T-helper 9 cell (primary cell): ENCODE measurements at places on chromosomes 16 and 17.

DNA sequence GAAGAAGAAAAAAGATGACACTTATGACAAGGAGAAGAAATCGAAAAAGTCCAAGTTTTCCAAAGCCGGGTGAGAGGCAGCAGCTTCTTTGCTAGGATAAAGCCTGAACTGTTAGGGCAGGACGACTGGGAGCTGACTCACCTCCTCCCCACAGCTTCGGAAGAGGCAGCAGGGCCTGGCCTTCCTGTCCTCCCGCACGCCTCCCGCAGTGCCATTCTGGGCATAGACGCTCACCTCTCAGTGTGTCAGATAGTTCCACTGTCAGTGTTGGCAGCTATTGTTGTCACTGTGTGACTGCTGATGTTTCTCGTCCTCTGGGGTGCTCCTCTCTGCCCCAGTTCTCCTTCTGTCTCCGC, 12.6 kb downstream of the UBN1 start:
- no peak for DNase-seq

DNA sequence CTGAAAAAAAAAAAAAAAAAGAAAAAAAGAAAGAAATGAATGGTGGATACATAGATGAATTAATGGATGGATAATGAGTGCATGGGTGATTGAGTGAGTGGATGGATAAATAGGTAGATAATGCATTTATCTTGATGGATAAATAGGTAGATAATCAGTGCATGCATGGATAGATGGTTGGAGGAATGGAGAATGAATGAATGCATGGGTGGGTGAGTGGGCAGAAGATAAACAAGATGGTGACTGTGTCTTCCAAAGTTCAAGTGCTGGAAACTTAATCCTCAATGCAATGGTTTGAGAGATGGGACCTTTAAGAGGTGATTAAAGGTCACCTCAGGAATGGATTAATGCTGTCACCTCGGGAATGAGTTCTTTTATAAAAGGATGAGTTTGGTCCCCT, 6.8 kb upstream of the RNF112 start:
- no peak for DNase-seq

- DNase-seq = no peak
Measured at GRCh38 chr16:50945171-50945570, 203.3 kb downstream of the CYLD start.

- DNase-seq = no peak
Measured at GRCh38 chr17:45429339-45430005, 3.2 kb downstream of the ARHGAP27 start.

- no peak for DNase-seq
Measured at GRCh38 chr17:50349243-50349600, 3.3 kb downstream of the XYLT2 start.

DNA sequence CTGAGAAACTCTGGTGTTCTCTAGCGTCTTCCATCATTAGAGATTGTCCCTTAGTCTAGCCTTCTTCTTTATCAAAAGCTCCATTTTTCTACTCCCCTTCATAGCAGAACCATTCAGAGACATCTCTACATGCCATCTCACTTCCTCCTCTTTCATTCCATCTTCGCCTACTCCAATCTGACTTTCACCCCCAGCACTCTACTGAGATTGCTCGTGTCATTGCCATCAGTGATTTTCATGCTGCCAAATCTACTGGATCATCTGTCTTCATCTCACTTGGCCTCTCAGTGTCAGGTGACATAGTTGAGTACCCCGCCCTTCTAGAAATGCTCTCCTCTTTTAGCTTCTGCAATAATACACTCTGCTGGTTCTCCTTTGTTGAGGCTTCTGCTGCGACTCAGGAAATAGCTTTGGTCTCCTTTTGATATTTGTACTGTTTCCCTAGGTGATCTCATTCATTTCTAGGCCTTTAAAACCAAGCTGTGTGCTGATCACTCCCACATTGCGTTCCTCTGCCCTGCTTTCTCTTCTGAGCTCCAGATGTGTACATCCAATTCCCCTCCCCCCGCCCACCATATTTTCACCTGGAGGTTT, 119.1 kb downstream of the FTO start:
- DNase-seq = no peak

- no peak for DNase-seq
Measured at GRCh38 chr16:49521734-49522325, 148.2 kb downstream of the C16orf78 start.

- peak; percentile 38 for DNase-seq
Measured at GRCh38 chr17:40605306-40605705, 40.0 kb upstream of the CCR7 start.

DNA sequence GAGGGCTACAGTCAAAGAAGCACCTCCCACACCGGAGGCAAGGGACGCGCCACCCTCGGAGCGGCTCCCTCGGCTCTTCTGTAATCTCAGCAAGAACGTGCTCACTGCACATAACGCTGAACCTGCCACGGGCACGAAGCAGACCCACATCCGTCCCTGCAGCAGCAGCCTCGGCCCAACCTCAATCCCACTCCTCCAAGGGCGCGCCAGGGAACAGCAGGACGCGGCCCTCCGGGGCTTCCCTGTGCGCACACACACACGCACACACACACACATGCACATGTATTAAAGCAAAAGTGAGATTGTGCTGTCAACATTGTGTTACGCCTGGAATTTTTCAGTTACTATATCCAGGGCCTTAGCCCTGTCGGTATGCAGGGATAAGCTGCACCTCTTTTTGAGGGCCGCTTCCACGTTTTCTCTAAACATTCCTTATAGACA, 54.0 kb downstream of the TBC1D16 start:
- no peak for DNase-seq

DNA sequence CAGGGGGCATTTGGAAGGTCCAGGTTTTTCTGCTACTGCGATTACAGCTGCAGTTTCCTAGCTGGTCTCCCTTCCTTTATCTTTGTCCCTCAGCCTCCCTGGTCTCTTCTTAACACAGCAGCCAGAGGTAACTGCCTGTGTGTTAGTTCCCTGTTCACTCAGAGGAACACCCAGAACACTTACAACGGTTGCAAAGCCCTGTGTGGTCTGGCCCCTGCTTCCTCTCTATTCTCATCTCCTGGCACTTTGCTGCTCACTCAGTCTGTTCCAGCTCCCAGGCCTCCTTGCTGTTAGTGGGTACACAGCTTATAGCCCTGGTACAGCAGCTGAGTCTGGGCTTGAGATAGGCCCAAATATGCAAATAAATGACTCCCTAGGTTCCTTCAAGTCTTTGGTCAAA, 16.4 kb downstream of the NTN1 start:
- no peak for DNase-seq

- no peak for DNase-seq
Measured at GRCh38 chr17:9324864-9325263, 250.8 kb downstream of the STX8 start.

DNA sequence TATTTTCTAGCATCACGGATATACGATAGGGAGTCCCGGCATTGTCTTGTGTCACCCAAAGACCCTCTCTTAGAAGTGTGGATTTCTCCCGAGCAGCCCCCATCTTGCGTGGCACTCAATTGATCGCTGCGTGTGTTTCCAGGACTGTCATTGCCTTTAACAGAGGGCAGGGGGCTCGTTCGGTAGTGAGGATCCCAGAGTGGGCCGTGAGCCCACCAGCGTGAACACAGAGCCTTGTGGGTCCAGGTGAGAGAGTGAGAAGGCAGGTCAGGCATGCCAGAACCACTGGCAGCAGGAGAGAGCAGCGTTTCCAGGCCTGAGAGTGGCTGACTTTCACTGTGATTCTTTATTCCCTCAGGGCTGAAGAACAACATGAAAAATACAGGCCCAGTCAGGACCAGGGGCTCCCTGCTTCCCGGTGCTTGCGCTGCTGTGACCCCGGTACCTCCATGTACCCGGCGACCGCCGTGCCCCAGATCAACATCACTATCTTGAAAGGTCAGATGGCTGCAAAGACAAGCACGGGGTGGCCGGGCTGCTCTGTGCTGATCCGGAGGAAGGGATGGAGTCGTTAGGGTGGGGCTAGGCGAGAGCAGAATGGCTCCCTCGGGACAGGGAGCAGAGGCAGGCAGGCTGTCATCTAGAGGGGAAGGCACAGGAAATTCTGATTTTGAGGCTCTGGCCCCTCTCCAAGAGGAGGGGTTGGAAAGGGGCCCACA, 22.4 kb downstream of the C1QTNF1 start:
- no peak for DNase-seq

- DNase-seq = no peak
Measured at GRCh38 chr17:40025991-40026815, 11.0 kb downstream of the CSF3 start.
